Astrocyte (in vitro differentiated cells and primary cell): ENCODE measurements at places on chromosomes 5 and 9. TPM values are rescaled to one million over a fixed set of nuclear protein-coding genes. Genes with fewer than 3 reads are reported as not detected.

LHX2 gene
- 0.14 TPM in 1 of 2 replicates, not detected in the other for total RNA-seq

GRCh38 chr5:90434116-90434714, 24.7 kb upstream of the CETN3 start:
- DNase-seq, result peak; percentile 19

SLC25A48 gene
- total RNA-seq, result not detected in 2 replicates

- peak; percentile 23 for DNase-seq
These were observed at the start of gene PCAT7 for GRCh38 chr9:94554439-94555331. PCAT7 (plus strand) TSS chr9:94555083.

GRCh38 chr9:81841333-81841732, 86.9 kb upstream of the SPATA31D4 start:
- no peak for DNase-seq

ARL14EPL gene
- not detected in 2 replicates for total RNA-seq

C5orf52 gene
- total RNA-seq, result not detected in 2 replicates

- DNase-seq, result no peak
These were observed 131.6 kb downstream of the EBF1 start for GRCh38 chr5:158968150-158968549.

DNA sequence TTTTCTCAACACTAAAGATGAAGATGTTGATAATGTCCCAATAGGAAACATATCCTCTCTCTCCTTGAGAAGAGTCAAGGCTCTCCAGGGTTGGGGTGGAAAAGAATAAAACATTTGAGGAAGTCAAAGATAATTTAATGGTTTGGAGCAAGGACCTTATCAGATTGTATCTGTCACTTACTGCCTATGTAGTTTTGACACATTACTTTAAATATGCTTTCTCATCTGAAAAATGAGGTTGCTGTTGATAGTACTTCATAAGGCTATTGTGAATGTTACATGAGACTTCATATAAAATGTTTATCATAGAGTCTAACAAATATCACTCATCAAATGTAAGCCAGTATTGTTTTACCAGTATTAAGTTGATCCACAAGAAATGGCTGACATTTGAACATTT, 48.7 kb downstream of the BAAT start:
- no peak for DNase-seq

DNA sequence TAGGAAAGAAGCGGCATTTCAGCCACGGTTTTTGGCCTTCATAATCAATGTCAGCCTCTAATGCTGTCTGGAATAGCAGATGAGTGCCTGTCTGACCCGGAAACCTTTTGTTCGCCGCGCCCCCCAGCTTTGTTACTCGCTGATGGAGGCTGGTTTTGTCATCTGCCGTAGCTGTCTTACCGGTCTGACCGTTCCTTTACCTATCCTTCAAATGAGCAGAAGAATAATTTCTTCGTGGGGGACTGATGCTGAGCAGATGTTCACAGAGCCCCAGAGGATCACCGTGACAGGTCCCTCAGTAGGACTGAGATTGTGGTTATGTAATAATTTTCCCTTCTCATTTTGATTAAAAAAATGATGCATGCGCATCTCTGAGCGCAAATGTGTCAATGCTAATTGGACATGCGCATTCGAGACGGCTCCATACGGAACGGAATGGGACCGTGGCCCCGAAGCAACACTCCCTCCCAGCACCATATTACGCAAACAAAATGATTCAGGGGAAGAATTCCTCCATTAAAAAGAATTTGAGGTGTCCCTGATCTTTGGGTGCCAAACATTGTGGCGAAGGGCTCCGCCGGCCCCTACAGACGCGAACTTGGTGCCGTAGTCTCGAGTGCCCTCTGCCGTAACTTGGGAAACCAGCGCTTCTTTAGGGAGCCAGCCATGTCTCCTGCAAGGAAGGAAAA, 27.6 kb downstream of the TLX3 start:
- peak; percentile 42 for DNase-seq

DNA sequence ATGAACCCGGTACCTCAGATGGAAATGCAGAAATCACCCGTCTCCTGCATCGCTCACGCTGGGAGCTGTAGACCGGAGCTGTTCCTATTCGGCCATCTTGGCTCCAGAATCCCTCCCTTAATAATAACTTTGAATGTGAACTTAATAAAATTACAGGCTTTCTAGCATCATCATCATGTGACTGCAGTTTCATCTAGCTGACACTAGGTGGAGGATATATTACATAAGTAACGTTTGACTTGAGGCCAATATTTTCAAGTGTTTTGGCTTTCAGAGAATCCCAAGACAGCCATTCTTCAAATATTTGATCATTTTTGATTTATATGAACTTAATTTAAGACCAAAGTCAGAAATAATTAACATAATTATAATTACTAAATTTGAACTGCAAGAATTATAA, 474.9 kb upstream of the CDH10 start:
- DNase-seq, result peak; percentile 10

DNA sequence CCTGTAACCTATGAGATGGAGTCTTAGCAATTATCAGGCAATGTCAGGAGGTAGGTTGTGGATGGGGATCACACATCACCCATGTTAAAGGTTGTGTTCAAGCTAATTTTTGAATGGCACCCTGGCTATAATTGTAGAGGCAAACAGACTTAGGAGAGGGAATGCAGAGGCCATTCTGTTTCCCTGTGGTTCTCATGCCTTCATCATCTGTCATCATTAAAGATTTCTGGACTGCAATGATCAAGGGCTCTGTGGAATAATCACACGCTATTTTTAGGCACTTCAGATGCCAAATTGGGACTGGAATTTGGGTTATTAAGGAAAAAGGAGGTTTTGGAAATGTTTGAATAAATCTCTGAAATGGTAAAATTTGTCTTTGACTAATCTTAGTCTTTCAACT, 1065.4 kb downstream of the TAF11L14 start:
- DNase-seq, result no peak

- DNase-seq, result no peak
These were observed 16.7 kb downstream of the PIK3R1 start for GRCh38 chr5:68232277-68232676.

DNA sequence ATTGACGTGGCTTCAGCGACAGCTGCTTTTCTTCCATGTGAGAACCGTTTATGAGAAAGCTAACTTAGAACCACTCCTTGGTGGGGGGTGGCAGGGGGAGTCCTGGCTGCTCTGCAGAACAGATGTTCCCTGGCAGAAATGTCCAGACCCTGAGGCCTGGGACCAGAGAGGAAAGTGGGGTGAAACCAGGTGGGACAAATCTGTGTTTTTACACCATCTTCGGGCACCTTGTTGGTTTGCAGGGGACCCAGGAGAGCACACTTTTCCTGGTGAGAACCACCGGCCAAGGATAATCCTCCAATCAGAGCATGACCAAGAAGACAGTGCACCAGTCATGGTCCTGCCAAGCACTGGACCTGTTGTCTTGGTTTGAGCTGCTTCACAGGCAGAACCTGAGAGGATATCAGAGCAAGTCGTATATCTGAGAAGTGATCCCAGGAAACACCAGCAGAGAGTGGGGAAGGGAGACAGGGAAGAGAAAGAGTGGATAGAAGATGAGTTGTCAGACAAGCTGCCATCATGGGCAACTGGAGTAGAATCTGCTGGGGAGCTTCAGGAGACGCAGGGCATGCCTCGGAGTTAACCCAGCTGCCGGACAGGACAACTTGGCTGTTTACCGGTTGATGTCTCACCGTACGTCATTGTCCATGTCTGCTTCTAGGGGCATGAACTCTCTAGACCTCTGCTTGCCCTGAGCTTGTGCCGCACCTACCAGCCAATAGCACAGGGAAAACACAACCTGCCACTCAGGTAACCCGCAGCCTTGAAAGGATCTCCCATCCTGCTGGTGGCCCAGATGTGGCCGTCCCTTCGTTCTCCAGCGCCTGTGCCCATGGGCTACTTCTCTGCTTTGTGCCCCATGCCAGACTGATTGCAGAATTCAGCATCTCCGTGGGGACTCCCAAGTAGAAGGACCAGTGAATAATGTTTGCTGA, 178.4 kb upstream of the MVB12B start:
- DNase-seq, result no peak

DNA sequence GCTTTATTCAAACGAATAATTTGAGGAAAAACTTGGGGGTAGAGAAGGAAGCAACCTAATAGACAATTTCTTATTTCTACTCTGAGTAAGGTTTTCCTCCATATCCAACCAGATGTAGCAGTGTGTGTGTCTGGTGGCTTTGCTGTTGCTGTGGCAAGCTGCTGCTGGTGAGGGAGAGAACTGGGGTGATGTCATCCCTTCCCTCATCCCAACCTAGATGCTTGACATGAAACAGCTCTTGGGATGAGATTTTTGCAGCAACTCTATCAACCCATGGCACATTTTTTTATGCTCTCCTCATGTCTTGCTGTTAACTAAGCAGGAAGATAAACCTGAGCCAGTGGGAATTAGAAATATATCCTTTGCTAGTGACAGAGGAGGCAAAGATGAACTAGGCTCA, 135.8 kb downstream of the PCSK1 start:
- peak; percentile 93 for DNase-seq

MYORG gene
- 6.9 and 7.3 TPM in 2 replicates for total RNA-seq

DNA sequence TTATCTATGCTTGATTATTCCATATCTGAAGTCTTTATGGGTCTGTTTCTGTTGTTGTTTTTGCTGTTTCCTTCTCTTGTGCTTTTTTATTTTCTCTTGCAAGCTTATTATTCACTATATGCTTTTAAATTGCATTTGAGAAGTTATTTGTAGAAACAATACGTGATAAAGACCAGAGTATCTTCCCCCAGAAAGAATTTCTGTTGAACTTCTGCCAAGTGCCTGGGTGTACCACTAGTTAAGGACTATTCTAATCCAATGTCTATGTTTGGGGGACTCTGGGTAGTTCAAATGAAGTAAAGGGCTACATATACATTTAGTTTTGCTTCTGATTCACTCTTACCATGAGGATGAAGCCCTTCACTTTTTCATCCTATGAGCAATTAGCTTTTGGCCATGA, 54.3 kb downstream of the SLF1 start:
- DNase-seq, result no peak

SLC46A2 gene
- total RNA-seq, result not detected in 2 replicates

- DNase-seq, result no peak
These were observed 70.8 kb downstream of the SERINC5 start for GRCh38 chr5:80185095-80185494.

GRCh38 chr5:72470826-72471225, 36.4 kb downstream of the ZNF366 start:
- peak; percentile 70 for DNase-seq

GRCh38 chr5:124456249-124456648, 290.2 kb downstream of the ZNF608 start:
- DNase-seq, result peak; percentile 31

DNA sequence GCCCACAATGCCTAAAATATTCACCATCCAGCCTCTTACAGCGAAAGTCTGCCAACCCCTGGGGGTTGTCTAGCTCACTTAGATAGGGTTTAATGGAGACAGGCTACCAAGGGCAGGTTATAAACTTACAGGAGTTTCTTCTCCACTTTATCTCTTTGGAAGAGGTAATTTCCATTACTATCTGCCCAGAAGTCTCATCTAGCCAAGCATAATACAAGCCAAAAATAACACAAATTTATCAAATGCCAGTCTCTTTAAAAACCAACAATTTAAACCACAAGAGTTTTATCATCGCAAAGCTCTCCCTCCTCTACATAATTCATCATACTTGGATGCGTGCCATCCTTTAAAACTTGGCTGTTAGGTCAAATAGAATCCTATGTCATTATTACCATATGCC, 6.2 kb downstream of the RBM22 start:
- peak; percentile 79 for DNase-seq

DNA sequence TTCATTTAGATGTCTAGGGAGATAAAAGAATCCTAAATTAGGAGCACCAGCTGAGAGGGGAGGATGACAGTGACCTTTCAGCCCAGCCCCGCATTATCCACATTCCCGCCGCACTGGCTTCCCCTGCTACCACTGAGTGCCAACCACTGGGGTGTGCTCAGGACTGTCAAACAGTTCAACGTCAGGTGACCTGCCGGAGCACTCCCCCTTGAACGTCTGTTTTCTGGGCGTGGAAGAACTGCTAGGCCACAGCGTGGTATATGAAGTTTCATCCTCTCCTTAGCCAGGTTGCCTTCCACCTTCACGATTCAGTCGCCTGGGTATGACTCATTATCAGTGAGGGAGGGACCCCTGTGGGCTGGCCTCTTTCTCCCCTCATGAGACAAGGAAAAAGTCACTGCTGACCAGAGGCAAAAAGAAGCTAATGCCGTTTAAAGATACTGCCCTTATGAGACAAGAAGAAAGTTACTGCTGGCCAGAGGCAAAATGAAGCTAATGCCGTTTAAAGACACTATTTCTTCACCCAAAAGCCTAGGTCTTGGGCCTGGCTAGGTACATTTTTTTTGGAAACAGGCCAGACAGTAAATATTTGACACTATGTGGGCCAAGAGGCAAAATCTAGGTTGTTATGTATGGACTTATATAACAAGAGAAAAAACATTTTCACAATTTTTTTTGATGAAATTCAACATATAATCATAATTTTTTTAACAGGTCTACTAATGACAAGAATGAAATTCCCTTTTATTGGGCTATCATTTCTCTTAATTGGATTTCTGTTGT, 4.6 kb downstream of the NMRK1 start:
- DNase-seq, result no peak

- DNase-seq, result peak; percentile 12
These were observed 20.4 kb upstream of the NTNG2 start for GRCh38 chr9:132141344-132141947.

DNA sequence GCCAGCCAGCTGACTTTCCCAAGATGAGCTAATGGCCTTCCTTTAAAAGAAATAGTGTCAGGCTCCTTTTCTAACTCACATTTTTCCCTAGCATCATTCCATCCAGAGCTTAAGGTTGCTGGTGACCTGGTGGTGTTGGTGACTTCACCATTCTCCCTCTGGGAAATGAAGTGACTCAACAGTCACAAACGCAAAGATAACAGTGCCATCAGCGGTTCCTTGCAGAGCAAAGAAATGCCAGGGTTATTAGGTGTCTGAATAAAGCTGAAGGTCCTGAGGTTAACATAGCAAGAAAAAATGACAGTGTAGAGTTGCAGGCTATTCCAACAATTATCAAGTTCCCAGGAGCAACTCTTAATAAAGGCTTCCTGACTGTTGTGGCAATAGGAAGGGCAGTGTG, 111.8 kb upstream of the SLC44A1 start:
- peak; percentile 96 for DNase-seq

- DNase-seq, result no peak
These were observed 11.8 kb downstream of the KIF2A start for GRCh38 chr5:62317810-62318209.

DNA sequence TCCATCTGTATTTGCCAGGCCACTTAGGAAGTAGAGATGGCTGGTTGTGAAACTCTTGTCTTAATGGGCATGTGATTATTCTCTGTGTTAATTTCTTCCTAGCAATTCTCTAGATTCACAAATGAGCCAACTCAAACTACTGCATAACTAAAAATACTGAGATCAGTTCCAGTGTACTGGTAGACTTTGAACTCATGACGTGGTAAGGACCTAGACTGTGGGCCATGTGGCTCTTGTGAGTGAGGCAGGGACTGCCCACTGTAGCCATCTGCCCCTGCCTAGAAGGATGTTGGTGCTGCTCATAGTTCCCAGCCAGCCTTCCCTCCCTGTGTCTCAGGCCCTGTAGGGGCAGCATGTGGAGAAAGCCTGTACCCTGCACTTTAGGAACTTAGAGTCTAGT, 47.4 kb downstream of the CYSTM1 start:
- no peak for DNase-seq

GRCh38 chr5:56676091-56676768, 139.1 kb upstream of the MAP3K1 start:
- no peak for DNase-seq

- no peak for DNase-seq
These were observed 98.5 kb downstream of the ESM1 start for GRCh38 chr5:54886866-54887265.
